ENCODE measurements at places on chromosomes 1 and 21.

- DNase-seq: no peak
Observed at GRCh38 chr1:236980673-236981072, 23.6 kb downstream of the MT1HL1 start.

DNA sequence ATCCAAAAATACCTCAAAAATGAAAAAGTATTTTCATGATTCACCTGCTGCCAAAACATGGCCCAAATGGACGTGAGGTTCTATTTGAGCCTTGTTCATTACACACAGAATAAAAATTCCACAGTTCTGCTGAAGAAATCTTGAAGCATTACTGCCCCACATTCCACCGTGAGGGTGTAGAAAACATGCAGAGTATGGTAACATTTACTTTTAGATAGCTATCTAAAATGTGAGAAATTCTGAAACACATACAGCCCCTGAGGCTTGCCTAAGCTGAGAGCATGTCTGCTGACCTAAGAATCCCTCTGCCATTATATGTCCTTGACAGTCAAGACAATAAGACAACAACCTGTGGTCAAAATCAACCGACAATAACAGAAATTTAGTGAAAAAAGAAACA lies 186.5 kb downstream of the DSCAM start:
- no peak for DNase-seq

DNA sequence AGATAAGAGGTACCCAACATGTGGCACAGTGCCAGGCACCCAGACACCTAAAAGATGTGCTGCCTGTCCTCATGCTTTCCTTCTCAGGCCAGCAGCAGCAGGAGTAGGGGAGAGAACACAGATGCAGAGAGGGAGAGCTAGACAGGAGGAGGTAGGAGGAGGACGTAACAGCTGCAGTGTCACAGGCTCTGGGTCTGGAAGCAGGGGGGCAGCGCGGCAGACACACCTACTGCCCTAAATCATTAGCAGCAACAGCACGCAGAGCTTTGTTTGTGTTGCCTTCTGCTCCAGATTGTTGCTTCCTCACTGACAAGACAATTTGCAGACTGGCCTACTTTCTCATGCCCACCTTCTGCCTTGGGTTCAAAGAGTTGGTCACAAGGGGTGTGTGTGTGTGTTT lies 196.7 kb upstream of the DAB1 start:
- DNase-seq: no peak

DNA sequence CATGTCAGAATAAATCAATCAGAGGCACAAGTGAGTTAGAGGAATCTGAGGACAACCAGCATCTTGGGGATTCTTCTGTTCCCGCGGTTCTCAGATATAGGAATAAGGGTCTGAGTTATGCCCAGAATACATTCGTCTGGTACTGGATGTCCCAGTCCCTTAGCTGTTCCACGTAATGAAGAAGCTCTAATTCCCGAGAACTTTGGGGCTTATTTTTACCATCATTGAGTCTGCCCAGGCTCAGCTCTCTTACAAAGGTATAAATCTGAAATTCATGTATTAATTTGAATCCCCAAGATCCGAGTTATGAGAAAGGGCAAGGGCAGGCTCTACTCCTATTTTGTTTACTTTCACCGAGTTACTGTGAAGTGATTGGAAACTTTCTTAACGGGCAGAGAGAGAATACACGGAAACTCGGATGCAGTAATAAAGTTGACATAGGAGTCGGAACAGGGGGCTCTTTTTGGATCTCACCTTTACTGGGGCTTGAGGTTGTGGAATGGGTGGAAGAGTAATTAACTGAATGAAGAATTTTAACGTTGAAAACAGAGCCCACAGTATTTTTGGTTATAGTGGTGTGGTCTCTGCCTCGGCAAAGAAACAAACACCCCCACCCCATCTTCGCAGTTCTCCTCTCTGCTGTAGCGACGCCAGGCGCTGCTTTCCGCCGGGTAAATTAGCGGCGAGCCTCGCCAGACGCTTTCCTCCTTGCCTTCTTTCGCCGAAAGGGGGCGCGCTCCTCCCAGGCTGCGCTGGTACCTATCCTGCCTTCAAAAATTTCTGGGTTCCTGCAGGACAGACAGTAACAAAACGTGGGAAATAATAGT lies 7.1 kb downstream of the PRRX1 start:
- no peak for DNase-seq

- no peak for DNase-seq
Observed at GRCh38 chr1:202154148-202154765, 6.1 kb downstream of the PTPN7 start.

GRCh38 chr1:185767508-185768120 lies 33.4 kb downstream of the HMCN1 start:
- no peak for DNase-seq

DNA sequence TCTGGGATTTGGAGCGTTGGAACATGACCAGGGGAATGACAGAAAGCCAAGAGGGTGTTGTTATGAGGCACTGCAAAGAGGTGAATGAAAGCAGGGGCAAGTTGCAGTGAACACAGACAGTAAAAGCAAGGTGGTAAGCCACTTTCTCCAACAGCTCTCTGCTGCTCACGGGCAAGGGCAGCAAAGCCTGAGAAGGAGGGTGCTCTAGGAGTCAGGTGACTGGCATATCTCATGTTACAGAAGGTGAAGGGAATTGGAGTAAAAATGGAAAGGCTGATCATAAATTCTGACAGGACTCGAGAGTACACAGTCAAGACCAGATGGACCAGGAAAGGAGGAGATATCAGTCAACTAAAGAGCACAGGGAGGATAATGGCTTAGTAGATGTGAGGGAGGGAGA lies 14.5 kb downstream of the VAV3 start:
- DNase-seq: no peak

DNA sequence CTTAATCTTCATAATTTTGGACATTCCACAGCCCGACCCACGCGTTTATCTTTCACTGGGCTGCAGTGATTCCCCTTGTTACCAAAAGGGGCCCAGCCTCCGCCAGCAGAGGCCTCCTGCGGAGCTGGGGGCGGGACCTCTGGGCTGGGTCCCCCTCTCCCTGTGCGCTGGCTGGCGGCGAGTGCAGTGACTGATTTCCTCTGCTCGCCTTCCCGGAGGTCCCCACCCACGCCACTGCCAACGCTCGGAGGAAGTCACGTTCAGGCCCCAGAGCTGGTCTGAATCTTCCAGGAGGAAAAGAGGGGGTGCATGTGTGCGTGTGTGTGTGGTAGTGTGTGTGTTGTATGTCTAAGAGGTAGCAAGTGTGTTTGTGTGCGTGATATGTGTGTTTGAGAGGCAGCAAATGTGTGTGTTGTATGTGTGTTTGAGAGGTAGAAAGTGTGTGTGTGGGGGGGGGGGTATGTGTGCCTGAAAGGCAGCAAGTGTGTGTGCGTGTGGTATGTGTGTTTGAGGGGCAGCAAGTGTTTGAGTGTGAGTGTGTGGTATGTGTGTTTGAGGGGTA lies 35.0 kb upstream of the JAK1 start:
- DNase-seq: peak; percentile 41

DNA sequence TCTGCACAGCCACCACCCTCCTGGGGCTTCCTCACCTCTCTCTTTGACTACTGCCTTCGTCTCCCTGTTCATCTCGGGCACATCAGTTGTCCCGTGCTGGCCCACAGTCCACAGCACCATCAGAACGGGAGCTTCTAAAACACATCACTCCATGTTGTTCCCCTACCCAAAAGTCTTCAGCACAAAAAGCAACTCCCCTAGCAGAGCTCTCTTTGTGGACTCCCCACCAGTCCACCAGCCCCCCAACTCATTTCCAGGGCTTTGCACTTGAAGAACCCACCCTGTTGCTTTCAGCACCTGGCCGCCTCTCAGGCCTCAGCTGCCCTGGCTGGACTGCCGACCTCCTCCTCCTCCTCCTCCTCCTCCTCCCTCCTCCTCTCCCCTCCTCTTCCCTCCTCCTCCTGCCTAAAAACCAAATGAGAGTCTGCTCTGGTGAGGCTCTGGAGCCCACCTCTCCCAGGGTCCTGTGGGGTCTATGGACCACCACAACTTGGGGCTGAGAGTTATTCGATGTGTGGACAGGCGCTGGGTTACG lies 251.2 kb upstream of the VAMP3 start:
- no peak for DNase-seq

DNA sequence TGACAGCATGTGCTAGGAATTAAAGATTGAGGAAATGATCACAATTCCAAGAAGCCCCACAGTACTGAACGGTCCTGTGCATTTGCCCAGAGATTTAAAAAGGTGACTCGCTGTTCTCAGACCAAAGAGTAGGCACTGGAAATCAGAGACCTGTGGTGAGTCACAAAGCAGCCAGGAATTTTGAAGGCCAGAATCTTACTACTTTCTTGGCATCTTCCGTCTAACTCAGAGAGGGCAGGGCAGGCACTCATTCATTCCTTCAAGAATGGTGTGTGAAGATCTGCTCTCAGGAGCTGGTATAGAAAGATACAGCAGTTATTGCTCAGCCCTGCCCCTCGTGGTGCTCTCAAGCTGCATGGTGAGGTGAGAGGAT lies 57.9 kb downstream of the BRINP2 start:
- DNase-seq: no peak

DNA sequence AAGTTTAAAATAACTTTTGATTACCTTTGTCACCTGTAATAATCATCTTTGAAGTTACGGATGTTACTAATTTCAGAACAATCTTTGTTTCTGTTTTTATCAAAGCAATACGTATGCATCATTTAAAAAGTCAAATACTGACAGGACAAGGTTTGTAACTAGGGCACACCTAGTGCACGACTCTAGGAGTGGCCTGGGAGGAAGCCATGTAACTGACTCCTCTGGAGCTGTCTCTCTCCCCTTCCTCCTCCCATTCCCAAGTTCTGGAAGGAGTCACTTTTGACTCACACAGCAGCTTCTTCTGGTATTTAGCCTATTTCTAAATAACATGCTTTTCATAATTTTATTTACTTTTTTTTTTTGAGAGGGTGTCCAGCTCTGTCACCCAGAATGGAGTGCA lies 11.8 kb upstream of the RAP1GAP start:
- no peak for DNase-seq

GRCh38 chr1:27394282-27394658 lies 1.8 kb downstream of the GPR3 start:
- no peak for DNase-seq

GRCh38 chr1:43835082-43836021 lies 98.2 kb upstream of the ARTN start:
- peak; percentile 74 for DNase-seq

- DNase-seq: peak; percentile 98
Observed at GRCh38 chr1:44807364-44808062, 362 bp upstream of the DYNLT4 start.

DNA sequence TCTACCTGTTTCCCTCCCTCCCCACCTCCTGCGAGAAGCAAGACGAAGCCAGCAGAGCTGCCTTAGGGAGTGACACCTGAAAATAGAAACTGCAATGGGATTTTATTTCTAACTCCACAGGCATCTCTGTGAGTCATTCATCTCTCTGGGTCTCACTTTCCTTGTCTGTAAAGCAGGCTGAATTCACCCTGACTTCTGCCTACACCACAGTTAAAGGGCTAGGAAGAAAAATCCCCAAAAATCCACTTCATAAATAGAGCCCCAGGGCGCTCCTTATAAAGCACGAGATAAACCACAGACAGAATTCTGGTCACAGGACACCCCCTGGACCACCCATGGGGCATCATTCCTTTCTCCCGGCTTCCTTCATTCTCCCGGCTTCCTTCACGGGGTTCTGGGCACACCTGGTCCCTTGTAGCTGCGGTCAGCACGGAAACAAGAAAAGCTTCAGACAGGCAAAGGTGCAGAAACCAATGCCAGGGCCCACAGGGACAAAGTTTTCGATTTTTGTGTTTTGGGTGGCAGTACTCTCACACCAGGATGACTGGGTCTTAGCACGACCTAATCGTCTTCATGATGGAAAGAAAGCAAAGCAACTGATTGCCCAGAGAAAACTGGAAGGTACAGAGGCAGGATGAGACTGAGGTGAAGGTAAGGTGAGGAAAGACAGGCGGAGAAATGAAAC lies 2.8 kb upstream of the H6PD start:
- DNase-seq: no peak

DNA sequence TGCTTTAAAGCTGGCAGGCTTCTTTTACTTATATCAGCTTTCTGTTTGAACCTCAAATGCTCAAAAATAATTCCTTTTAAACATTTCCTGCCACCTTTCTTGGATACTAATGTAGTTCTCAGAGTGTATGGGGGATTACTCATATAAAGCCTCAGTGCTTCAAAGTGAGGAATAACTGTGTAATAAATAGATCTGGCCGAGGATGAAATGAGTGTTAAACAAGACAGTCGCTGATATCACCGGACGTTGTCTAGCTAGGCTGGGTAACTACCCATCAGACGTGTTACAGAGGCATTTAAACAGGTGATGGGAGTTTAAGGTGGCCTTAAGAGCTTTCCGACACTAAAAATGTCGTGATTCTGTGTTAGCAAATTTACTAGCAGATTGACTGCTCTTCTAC lies 53.1 kb downstream of the VANGL2 start:
- DNase-seq: no peak
